NCI-H1694 (cell line): ENCODE measurements at places on chromosomes 6 and 20.

GRCh38 chr6:152150196-152150595 is 342.7 kb downstream of the ESR1 start:
- no peak for DNase-seq

GRCh38 chr6:109263873-109264700 is 118.2 kb downstream of the CD164 start:
- no peak for DNase-seq

DNA sequence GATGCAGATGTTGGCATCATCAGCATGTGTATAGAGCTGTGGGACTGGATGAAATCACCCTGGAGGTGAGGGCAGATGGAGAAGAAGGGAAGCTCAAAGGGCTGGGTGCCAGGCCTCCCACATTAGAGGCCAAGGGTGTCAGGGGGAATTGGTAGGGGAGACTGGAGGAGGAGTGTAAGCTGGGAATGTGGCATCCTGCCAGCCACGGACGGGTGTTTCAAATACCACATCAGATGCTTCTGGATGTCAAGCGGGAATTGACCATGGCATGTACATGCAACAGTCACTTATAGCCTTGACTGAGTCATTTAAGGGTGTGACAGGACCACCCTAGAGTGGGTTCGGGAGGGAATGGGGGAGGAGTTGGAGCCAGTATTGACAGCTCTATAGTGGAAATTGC is 9.6 kb downstream of the ERGIC3 start:
- DNase-seq, result no peak

DNA sequence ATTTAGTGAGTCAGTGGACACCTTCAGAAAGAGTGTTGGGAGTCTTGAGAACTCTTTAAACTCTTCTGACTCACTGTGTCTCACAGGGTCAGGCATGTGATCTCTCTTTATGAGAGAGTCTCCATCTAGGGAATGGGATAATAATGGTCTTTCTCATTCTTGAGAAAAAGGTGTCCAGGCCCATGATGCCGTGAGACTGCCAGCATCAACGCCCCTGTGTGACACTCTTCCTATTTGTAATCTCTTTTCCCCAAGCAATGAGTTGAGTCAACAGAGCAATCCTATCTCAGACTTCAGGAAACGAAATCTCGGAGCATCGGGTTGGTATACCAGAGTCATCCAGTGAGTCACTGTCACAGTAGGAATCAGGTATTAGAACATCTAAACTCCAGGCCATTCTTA is 82.3 kb upstream of the BMP2 start:
- DNase-seq, result no peak

- DNase-seq, result peak; percentile 30
These were observed 46.2 kb downstream of the LY86 start for GRCh38 chr6:6634735-6635075.

GRCh38 chr6:17688481-17688880 is 18.2 kb downstream of the NUP153 start:
- no peak for DNase-seq

DNA sequence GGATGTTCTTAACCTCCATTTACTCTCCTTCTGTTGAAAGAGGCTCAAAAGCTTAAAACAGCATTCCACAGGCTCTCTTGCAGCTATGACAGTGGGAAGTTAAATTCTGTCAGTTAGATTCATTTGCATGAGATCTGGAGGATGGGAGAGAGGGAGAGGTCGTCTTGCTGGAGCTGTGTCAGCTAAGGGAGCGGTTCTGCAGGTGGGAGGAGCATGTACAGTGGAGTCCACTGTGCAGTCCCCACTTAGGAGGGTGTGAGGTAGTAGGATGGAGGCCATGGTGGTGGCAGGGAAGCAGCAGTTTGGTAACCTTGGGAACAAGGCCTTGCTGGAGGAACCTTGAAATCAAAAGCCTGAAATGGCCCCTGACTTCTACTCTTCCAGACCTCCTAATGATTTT is 12.0 kb upstream of the B4GALT5 start:
- DNase-seq, result no peak

GRCh38 chr6:36666826-36667591 is 11.5 kb upstream of the CDKN1A start:
- DNase-seq, result peak; percentile 41

DNA sequence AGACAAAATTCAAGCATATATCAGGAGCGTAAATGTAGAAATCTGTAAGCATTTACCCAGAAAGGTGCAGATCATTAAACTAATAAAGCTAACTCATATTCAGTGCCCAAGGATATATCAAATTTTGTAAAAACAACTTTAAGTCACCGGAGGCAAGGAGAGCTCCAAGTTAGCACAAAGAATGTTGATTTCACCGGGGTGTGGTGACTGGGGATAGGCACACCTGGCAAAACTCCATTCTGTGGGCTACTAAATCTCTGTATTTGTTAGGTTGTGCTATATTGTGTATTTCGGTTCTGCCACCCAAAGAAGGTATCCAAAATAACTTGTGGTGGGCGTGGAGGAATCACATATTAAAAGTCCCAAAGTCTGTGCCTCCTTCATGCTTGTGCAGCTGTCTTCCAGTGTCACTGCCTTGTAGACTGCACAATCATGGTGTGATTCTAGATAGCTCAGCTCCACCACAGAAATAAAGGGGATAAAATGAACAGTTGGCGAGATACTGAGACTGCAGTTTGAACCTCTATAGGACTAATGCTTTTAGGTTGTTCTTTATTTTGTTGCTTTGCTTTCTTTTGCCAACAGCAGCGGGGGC is 111.6 kb downstream of the GMDS start:
- no peak for DNase-seq

- no peak for DNase-seq
These were observed 15.6 kb upstream of the SYNDIG1 start for GRCh38 chr20:24453869-24454268.

DNA sequence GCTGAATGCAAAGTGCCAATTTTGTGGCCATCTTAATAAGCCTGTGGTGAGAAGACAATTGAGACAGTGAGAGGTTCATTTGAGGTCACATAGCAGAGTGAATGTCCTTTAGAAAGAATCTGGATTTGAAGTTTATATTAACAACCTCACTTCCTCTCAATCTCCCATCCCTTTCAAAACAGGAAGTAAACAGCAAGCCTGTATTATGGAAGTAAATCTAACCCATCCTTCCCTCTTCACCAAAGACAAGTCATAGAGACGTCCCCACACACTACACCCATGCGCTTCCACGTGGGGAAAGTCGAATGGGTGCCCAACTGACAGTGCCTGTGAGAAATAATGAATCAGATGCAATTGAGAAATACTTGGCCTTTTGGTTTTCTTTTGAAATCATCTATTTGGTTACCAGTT is 28.8 kb upstream of the CCND3 start:
- no peak for DNase-seq

- no peak for DNase-seq
These were observed 115.4 kb downstream of the PFDN4 start for GRCh38 chr20:54323227-54323734.

DNA sequence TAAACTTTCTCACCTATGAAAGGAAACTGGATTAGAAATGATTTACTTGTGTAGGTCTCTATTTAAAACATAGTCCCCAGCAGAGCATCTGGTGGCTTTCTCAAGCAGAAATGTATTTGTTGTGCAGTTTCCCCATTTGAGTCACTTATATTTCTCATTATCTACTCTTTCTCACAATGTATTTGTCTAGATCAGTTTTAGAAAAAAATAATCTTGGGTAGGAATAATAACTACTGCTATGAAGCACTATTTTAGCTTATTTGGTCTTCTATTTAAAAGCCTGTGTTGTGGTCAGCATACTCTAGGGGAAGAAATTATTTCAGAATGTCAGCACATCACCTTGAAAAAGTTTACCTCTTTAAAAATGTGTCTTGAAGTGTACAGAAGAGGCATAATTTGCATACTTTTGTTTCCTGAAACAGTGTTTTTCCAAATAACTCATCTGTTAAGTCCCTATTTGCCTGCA is 60.9 kb upstream of the PRL start:
- no peak for DNase-seq

DNA sequence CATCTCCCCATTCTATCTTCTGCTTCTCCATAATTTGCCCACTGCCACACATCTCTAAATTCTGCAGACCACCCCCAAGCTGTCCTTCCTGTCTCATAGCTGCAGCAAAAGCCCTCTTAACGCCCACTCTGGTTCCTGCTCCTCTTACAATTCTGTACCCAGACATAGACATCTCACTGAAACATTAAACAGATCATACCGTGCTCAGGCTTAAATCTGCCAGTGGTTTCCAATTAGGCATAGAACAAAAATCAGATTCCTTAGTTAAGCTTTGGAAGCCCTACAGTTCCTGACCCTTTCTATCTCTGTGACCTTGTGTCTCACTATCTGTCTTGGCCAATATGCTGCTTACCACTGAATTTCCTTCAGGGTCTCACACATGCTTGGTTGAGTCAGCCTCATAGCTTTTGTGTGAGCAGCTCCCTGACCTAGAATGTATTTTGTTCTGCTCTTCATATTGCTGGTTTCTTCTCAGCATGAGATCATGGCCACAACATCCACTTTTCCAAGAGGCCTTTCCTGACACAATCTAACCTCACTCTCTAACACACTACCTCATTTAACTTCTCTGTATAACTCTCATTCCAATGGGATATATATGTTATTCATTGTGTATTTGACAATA is 749.7 kb downstream of the MAFB start:
- DNase-seq, result no peak

DNA sequence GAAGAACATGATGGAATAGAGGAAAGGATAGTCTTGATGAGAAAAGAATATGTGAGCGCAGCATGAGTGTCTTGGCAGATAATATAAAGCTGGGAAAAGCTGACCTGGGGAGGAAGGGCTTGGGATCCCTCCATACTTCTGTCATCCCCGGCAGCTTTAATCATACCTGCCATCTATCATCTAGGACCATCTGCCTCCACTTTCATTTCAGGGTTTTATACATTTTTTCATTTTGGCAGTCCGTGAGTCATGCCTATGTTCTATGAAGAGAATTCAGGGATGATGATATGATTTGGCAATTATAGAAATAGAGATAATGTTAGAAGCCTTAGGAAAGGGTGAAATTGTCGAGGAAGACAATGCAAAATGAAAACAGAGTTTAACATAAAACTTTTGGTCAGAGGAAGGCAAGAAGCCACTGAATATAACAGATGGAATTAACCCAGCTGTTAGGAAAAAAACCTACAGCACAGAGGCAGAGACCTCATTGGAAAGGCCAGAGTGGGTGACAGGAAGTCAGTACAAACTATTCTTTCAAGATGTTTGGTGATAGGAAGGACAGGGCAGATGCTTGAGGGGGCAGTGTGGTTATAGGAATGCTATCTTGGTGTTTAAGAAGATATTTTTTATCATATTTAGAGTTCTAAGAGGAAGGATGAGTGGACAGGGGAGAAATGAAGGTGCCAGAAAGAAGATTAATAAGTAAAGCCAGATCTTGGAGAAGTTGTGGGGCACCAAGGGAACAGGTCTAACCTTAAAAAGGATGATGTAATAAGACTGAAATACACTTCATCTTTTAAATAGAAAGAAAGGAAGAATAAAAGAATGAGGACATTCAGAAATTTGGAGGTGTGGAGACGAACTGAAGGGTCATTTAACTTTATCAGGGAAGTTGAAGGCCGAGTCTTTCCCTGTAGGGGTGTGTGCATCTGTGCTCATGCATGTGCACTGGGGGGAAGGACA is 37.8 kb downstream of the MARCKS start:
- DNase-seq, result no peak

GRCh38 chr6:130717657-130718056 is 109.5 kb upstream of the SMLR1 start:
- no peak for DNase-seq

DNA sequence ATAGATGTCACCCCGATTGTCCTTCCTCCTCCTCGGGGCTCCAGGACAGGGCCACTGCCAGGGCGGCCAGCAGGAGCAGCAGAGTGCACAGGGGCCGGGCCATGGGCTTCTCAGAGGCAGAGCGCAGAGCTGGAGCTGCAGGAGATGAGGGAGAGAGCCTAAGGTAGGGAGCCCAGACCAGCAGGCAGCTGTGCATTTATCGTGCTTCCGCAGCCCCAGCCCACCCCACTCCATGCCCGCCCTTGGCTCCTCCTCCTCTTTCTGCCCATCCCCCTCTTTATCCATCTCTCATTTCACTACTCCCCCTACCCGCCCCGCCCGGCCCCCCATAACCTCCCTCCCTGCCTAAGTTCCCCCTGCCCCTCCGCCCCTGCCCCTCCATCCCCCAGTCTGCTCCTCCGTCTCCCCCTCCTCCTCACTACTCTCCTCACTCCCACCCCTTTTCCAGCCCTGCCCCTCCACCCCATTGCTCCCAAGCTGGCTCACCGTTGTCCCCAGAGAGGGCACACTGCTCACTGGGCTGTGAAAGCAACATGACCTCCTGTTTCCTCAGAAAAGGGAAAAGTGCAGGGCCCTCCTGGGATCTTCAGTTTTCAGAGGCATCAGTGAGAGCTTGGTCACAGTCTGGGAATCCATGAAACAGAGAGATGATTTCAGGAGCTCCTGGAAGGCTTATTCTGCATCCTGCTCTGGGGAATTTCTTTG is 25.5 kb upstream of the CST1 start:
- DNase-seq, result peak; percentile 2

- DNase-seq, result no peak
These were observed 641.6 kb downstream of the HACE1 start for GRCh38 chr6:104218116-104218515.

- no peak for DNase-seq
These were observed 1.2 kb downstream of the GFRA4 start for GRCh38 chr20:3661814-3662665.

- no peak for DNase-seq
These were observed 7.9 kb downstream of the MAFB start for GRCh38 chr20:40681165-40681564.

DNA sequence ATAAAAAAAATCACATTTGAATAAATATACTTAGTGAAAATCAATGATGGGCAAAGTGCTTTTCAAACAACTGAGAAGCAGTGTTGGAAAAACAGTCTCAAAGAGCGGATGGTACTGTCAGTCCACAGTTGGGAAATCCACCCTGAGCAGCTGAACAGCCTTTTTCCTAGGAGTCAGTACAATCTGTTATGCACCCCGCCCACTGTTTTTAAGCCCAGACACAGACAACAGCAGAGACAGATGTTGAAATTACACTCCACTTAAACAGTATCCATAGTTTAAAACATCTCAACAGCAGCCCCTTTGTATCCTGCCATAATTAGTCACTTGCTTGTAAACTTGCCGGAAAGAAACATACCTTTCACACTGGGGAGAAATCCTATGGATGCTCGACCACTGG is 372 bp downstream of the KIAA0408 start:
- peak; percentile 62 for DNase-seq

GRCh38 chr6:148827416-148828045 is 80.7 kb downstream of the UST start:
- no peak for DNase-seq

DNA sequence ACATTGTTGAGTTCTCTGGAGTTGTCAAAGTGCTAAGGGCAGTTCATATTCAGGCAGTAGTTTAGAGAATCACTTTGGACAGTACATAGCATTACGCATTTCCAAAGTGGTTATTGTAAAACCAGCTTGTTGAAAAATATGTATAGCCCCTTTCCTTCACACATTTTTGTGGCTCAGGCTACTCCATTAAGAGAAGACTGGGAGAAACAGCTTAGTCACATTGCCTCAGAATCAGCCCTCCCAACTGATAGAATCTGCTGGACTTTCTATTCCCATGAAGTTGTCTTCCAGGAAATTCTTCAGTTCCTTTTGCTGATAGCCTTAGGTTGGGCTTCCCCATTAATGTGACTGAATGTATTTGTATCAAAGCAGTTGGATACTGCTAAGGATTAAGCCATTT is 39.5 kb upstream of the HDGFL1 start:
- no peak for DNase-seq
